Iris pigment epithelial cell (primary cell): ENCODE measurements at places on chromosomes 4 and X.

- peak; percentile 89 for DNase-seq
Measured at GRCh38 chr4:175297965-175298565, 379.9 kb downstream of the ADAM29 start.

- peak; percentile 45 for DNase-seq
Measured at GRCh38 chr4:173736840-173737239, 206.8 kb upstream of the HAND2 start.

DNA sequence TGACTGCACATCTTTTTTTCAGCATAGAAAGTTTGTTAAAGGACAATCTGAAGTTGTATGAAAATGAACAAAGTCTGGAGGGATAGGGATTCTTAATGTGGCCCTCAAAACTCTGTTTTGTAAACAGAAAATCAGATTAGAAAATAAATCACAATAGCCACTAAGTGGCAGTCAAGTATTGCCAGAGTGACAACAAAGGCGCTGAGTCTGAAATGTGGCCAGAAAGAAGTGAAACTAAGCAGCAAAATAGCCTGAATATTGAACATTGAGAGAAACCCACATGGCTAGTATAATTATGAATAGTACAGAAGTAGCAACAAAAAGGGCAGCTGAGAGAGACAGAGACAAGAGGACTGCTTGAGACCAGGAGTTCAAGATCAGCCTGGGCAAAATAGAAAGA, 81.1 kb upstream of the CT45A1 start:
- DNase-seq, result no peak

DNA sequence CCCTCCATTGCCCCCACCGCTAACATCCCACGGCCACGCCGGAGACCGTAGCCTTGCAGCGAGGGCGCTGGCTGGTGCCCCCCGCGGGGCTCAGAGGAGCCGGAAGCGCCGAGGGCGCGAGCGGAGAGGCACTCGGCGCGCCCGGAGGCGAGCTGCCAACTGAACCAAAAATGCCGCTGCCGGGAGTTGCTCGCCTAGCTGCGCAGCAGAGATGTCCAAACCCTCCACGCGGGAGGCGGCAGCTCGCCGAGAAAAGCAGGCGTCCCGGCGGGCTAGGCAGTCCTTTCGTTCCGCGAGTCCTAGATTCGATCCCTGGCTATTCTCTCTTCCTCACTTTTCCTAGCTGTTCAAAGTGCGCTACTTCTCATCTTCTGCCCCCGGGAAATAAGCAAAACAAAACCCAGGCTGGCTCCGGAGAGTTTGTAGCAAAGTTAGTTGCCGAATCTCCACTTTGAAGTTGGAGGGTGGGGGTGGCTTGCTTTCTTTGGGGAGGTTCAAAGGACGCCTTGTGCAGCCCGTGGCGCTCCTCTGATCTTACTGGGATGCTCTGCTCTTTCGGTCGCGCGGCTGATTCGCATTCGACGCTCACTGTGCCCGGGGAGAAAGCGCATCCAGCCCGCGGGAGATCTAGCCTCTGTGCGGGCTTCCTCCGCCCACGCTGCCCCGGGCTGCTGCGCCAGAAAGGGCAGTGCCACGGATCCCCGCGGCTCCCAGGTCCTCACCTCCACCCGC, 723 bp downstream of the NKX6-1 start:
- peak; percentile 18 for DNase-seq

DNA sequence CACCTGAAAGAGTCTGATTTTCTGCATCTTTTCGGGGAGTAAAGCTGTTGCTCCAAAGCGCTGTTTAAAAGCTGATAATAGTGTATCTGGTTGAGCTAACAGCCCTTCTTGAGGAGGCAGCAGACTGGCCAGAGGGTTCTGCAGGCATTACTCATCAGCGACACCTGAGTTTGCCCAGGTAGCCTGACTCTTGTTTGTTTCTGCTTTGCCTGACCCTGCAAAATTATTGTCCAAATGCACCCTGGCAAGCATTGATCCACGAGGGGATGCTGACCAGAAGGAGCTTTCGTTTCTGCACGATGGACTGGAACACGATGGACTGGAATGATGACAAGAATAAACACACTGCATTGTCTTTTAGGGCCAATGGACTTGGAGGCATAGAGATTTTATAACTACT, 6.2 kb downstream of the CD99 start:
- DNase-seq, result no peak

- DNase-seq, result no peak
Measured at GRCh38 chr4:114284629-114285028, 305.2 kb upstream of the ARSJ start.

GRCh38 chr4:139560406-139561104, 4.5 kb upstream of the SETD7 start:
- DNase-seq, result peak; percentile 38

- DNase-seq, result no peak
Measured at GRCh38 chr4:26086621-26087441, 172.8 kb downstream of the SMIM20 start.

DNA sequence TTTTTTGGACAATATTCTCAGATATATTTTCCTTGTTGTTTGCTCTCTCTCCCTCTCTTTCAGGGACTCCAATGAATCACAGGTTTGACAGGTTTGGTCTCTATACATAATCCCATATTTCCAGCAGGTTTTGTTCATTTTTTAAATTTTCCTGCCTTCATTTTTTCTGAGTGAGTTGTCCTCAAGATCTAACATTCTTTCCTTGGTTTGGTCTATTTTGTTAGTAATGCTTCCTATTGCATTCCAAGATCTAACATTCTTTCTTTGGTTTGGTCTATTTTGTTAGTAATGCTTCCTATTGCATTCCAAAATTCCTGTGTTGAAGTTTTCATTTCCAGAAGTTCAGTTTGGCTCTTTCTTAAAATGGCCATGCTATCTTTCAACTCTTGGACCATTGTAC, 45.3 kb upstream of the ZMAT1 start:
- DNase-seq, result no peak

GRCh38 chrX:140664939-140665338, 44.6 kb upstream of the LINC00632 start:
- DNase-seq, result peak; percentile 22

- no peak for DNase-seq
Measured at GRCh38 chrX:22392133-22392948, 119.6 kb downstream of the CBLL2 start.

GRCh38 chrX:47633689-47634590, 4.2 kb upstream of the CFP start:
- no peak for DNase-seq

DNA sequence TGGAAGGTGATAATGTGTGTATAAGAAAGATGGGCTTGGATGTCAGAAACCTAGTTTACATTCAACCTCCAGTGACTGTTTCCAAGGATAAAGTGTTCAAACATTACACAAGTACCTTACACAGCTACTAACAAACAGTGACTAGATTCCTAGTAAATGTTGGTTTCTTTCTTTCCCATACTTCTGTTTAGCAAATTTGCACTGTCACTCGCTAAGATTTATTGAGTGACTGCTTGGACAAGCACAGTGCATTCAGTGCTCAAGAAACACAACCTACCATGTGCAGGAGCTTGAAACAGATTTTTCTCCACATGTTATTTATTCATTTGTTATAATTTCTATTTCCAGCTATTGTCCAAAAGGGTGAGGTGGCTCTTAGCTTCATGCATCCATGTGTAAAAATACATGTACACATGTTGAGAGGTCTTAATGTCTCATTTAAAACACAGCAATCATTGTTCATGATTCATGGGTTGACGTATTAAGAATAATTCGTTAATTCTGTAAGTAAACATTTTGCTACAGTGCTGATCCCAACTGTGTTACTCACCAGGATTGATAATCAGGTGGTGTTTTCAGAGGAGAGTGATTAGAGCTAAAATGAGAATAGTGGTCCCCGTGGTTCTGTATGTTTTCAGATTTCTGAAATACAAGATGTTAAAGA, 153.0 kb downstream of the DCLK2 start:
- peak; percentile 50 for DNase-seq

- DNase-seq, result no peak
Measured at GRCh38 chr4:65096630-65097029, 573.7 kb downstream of the EPHA5 start.

DNA sequence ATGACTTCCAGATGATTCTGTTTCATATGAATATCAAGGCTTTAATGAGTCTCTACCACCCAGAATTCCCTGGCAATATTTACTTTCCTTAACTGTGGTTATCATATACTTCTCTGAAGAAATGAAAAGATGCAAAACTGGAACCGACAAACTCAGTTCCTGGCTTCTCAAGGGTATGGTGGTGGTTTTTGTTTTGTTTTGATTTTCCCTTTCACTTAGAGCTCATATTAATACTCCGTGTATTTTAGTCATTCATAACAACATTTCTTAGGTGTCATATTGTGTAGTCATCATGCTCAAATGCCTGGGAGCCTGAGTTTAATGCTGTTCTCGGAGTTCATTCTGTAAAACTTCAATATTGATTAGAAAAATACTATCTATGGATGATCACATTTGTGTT, 665 bp downstream of the TRPC5OS start:
- no peak for DNase-seq

DNA sequence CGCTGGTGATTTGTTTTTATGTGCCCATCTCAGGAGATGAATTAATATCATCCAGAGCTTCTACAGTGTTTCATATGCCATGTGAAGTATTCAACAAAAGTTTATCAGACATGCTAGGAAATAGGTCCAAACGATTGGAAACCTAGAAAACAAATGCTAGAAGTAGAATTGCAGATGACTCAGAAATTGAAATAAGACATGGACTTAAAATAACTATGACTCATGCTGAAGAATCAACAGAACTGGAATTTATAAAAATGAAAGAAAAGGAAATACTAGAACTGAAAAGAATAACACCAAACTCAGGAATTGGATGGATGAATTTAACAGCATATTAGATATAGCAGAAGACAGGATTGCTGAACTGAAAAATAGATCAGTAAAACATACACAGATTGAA, 172.7 kb upstream of the GIMD1 start:
- DNase-seq, result peak; percentile 74

DNA sequence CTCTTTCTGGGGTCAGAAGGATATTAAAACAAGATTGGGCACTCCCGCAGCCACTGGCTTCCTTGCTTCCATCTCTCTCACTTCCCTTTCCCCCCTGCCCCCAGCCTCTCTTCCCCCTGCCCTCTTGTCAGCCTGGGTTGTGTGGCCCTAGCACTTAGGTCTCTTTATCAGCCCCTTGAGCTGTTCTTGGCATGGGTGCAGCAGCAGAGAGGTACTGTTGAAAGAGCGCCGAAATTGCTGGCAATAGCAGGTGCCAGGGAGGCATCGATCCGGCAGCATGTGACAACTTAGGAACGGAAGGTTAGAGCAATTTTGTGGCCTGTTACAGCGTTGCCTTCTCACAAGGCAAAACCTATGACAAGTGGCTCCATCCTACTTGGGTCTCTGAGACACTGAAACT, 333.1 kb upstream of the IGFBP7 start:
- DNase-seq, result no peak

DNA sequence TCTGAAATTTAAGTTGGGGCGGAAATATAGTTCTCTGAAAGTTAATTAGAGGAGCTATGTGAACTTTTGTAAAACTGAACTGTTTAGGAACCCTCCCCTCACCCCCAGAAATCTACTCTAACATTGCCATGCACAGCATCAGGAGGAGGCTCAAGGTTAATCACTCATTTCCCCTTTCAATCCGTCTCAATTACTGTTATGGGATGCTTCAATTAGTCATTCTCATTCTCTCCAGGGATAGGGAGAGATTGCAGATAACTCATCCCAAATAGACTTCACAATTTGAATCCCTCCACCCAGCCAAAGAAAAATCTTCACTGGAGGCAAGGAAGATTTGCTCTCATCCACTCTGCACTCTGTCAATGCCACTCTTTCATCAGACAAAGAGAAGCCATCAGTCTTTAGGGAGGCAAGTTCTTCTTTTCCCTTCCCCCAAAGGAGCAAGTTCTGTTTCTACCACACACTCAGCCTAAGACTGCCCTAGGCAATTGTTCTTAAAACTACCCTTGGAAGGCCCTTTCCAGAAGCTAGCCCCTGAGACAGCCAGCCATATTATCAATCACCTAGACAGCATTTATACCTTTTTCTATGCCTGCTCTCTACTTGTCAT, 140.4 kb downstream of the SLC10A7 start:
- DNase-seq, result peak; percentile 3

DNA sequence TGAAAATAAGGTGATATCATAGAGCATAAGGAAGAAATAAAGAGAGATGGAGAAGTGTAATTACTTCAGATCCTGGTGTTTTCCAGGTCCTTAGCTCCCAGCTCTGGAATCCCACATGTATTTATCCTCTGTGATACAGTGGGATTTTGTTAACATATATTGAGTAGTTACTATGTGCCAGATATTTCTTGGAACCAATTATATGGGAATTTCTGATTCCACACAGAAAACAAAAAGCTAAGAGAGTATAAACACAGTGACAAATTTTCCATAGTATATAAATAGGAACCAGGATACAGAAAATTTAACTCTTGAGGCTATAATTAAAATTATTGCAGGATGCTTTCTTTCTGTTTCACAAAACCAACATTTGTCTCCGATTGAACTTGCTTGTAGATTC, 1067.5 kb downstream of the PCDH7 start:
- no peak for DNase-seq

GRCh38 chr4:111269439-111269838, 646.6 kb upstream of the PITX2 start:
- peak; percentile 52 for DNase-seq

- DNase-seq, result no peak
Measured at GRCh38 chr4:169233691-169234090, 37.1 kb downstream of the SH3RF1 start.

DNA sequence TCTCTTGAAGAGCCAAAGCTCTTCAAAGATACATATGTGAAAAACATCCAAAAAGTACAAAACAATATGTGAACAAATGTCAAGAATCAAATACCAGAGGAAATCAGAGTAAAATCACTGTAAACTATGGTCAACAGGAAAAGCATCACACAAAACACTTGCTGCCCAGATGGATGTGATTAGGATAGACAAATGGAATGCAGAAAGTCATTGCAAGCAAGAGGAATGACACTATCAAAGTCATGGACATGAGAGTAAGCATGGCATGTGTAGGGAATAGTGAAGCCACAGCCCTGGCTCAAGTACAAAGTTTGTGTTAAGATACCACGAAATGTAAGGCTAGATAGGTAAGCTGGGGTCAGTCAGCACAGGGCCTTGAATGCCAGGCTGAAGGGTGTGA, 37.7 kb downstream of the CLDN2 start:
- DNase-seq, result no peak

- peak; percentile 68 for DNase-seq
Measured at GRCh38 chr4:185872747-185873380, 60.9 kb upstream of the SORBS2 start.
